ENCODE measurements at places on chromosomes 1 and 21.
A peak's percentile ranks its signal among the peaks of the same experiment; 100 is the strongest.

DNA sequence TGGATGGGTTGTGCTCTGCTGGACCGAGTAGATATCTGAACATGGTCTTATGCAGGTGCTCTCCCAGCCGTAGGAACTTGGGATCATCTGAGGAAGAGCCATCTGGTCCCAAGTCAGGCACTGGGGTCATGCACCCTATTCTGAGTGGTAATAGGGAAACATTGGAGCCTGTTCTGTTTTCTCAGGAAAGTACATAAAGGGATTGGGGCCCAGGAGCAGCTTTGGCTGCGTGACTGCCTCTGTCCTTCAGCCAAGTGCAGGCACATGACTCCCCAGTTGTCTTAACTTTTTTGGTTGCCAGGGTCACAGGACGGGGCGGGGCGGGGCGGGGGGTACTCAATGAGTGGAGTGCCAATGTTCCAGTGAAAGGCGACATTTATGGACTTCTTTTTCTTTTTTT is 11.5 kb downstream of the PFKFB2 start:
- DNase-seq = no peak

- DNase-seq = no peak
Observed at GRCh38 chr1:2372551-2373490, 18.5 kb downstream of the MORN1 start.

DNA sequence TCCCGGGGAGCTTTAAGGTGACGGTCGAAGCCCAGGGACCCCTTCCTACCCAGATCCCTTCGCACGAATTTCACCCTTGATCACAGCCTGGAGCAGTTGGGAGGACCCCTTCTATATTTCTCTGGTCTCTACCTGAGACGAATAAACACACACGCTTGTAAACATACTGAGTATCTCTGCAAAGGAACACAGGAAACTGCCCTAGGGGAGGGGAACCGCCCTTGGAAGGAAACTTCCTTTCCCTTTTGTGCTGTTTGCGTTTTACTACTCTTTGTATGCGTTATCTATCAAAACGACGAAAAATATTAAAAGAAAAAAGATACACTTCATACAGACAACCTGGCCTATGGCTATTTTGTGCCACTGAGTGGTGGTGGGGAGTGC is 750 bp downstream of the NECAP2 start:
- DNase-seq = peak; percentile 23

GRCh38 chr1:209567698-209568175 is 15.8 kb upstream of the CAMK1G start:
- peak; percentile 26 for DNase-seq

GRCh38 chr1:148290881-148291280 is 138.8 kb upstream of the NBPF11 start:
- no peak for DNase-seq

- no peak for DNase-seq
Observed at GRCh38 chr1:203187689-203188264, 1.3 kb upstream of the CHI3L1 start.

DNA sequence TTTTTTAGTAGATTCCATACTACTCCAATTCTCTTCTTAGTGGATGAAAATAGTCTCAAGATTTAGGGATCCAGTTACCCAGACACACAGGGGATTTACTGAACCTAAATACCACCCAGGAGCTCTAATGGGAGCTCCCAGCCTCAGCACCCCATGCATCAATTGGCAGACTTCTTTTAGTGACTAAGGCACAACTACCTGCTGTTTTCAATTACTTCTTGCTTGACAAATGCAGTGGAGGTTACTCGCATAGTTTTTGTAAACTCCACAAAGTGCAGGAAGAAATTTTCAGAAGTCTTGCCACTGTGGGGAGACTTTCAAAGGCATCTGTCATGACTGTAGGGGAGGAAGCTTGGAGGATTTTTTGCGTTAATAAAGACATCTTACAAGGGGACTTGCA is 35.5 kb upstream of the MAP10 start:
- no peak for DNase-seq

DNA sequence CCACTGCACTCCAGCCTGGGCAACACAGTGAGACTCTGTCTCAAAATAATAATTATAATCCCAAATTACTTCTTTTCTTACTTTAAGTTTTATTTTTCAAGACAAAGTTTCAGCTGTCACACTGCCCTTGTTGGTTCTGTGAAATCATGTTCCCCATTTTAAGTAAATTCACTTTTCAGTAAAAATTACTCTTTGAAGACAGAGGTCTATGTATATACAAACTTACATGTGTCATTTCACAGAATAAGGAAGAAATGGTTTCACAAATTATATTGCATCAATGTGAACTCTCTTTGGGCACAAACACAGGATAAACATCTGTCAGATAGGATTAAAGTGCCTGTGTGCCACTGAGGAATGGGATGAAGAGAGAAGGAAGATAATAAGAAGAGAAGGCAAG is 33.1 kb upstream of the ETS2 start:
- peak; percentile 3 for DNase-seq

DNA sequence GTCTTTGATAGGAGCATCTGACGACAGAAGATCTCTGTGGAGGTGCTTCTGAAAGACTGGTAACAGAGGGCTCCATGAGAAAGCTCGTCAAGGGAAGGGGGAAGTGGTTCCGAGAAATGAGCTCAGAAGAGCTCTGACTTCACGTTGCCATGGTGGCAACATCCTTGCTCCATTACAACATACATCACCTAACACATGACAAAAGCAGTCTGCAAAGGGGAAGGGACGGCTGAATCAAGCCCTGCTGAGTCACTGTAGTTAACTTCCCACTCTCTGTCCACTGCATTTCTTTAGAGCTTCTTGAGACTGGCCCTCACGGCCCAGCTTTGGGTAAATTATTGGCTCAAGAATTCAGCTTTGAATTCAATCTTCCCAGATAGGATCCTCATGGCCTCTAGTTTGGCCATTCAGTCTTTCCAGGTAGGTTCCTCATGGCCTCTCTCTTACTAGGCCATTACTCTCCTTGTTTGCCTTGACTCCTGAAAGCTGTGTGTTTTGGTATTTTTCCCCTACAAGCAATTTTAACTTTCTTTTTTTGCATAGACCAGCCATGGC is 88.0 kb upstream of the ZNF648 start:
- peak; percentile 99 for DNase-seq

- no peak for DNase-seq
Observed at GRCh38 chr21:41201385-41201784, 33.4 kb downstream of the BACE2 start.

DNA sequence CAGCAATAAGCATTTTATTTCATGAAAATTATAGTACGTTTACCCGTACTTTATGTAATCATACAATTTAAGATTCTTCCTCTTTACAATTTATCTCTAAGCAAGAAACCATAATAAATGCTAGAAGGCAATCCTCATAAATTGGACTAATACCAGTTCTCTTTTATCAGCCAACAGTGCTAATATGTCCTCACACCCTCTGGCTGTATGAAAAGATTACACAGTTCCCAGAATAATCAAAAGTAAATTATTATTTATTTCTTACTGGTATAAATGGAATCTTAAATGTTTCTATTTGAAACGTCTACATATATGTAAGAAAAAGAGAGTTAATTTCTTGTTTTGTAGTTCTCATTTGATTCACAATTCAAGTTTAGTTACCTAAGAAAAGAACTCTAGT is 3.1 kb upstream of the CDKN2C start:
- DNase-seq = no peak

DNA sequence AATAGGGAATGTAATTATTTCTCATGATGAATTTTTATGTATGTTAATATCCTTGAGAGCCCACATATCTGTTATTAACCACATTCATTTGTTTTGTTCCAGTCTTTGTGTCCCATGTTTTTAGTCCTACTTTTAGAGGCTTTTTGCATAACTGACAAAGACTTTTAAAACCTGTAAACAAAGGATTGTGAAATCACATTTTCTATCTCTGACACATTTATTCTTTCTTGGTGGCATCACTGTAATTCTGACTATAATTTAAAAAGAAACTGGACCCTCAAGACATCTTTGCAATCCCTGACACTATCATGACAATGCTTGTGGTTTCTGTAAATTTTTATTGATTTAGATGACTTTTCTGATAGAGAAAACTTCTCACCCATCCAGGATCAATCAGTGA is 313.1 kb downstream of the SIPA1L2 start:
- DNase-seq = no peak

GRCh38 chr1:115170961-115171392 is 81.7 kb upstream of the TSPAN2 start:
- no peak for DNase-seq

GRCh38 chr1:46284597-46285564 is 18.5 kb downstream of the LRRC41 start:
- DNase-seq = no peak

- no peak for DNase-seq
Observed at GRCh38 chr1:27545271-27545670, 55.3 kb upstream of the WASF2 start.

- DNase-seq = no peak
Observed at GRCh38 chr1:177067752-177068410, 96.6 kb downstream of the ASTN1 start.

DNA sequence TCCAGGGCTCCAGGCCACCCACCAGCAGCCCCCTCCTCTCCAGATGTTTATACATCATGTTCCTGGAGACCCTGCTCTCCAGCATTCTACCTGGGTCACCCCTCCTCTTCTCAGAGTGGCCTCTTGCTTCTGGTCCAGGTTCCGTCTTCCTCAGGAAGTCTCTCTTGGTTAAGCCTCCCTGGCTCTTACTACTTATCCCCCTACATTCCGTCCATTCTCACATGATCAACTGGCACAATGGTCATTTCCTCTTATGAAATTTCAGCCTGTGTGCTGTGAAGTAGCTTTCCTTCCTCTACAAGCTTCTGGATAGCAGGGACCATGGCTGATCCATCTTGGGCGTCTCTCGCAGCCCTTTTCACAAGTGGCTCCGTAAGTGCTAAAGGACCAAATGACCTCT is 33.9 kb upstream of the ATP2B4 start:
- DNase-seq = peak; percentile 88

DNA sequence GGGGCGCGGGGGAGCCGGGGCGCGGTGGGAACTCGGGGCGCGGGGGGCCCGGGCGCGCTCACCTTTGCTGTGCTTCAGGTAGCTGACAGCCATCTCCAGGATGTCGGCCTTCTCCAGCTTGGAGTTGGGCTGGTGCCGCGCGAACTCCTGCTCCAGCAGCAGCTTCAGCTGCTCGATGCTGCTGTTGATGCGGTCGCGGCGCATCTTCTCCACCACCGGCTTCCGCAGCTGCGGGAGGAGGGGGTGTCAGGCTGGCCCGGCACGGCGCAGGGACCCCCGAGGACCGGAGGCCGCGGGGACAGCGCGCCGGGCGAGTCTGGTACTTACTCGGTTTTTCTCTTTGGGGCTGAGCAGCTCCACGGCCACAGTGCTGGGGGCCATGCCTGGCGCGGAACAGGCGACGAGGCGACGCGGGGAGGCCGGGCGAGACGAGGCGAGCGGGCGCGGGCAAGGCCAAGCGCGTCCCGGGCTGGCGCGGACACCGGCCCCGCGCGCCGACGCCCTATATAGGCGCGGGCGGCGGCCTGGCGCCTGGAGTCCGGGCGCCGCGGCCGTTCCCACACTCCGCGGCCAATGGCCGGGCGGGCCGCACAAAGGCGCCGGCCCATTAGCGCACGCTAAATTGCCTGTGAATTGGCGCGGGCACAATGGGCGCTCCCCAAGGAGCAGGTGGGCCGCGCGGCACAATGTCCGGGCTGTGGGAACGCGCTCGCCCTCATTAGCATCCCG is at the start of gene HES5:
TSS of gene HES5 (minus strand) at position 480 of the 729 bp plus-strand sequence. CDS start at position 381, 99 bp downstream.
- no peak for DNase-seq

GRCh38 chr1:178725466-178726086 is 532 bp downstream of the RALGPS2 start:
- DNase-seq = peak; percentile 34

DNA sequence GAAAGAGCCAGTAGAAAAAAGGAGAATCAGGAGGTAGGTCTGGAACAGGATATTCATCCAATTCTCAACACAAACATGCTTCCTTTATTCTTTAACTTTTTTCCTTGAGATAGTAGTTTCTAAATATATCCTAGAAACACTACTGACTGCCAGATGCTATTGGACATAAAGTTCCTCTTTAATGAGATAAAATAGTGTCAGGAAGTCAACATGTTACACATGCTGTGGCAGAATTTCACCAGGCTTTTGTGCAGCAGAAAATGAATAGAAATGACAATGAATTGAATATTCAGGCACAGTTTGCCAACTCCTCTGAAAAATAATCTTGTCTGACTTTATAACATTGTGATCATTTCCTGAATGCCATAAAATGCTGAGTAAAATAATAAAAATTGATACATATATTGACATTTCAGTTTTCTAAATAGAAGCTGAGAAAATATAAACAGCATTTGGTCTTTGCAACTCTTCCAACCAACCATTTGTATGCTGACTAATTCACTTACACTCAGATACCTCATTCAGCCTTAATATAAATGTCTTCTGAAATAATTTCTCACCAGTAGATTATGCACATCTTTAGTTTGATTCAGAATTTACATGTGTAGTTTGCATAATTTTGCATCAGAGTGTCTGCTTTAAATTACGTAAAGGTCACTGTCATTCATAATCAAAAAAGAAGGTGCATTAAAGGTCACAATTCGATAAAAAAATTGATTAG is 486.1 kb upstream of the ADGRL2 start:
- DNase-seq = no peak

DNA sequence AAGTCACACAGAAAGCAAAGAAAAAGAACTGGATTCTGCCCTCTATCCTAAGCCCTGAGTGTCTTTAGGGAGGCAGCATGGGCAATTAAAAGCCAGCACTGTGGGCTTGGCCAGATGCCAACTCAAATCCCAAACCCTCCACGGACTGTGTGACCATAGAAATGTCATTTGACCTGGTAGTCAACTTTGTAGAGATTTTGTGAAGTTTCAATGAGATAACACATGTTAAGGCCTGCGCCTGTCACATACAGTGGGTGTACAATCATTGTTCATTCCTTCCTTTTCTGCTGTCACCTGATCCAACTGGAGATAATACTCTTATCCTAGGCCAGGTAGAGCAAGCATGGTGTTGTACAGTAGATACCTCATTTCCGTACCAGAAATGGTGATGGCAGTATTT is 54.2 kb downstream of the TMEM53 start:
- no peak for DNase-seq

DNA sequence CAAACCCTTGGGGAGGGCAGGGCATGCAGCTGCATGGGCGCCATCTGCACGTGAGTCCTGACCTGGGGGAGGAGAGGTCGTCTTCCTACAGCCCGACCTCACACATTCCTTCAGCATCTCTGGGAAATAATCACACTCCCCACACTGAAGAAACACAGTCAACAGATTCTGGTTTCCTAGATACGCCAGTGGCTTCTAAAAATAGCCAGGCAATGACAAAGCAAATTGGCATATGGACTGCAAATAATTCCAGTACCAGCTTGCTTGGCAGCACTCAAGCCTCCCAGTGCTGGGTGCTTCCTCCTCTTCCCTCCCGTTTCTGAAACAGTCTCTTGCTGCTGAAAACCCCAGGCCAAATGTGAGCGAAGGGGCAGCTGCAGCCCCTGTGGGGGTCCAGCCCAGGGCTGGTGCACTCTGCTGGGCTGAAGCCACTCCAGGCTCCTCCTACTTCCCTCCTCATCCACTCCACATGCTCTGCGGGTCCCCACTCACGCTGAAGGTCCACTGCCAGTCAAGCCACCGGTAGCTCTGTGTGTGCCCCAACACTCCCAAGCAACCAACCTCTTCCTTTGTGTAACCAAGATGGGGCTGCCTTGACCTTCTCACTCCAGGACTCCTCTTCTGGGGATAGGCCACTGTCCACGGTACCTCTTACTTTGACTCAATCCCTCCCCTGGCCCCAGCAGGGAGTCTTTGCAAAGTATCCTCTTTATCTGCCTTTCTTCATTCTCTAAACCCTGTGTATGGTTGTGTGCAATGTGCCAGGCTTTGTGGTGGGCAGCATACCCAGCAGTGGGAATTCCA is 69.0 kb downstream of the KCND3 start:
- no peak for DNase-seq
